A549 treated with CpdA at 1 μM for 4 hours (cell line): ENCODE measurements at places on chromosomes 16 and 17. TPM values are rescaled to one million over a fixed set of nuclear protein-coding genes. Genes with fewer than 3 reads are reported as not detected.

The STXBP4 gene
- 3.4 to 11.5 TPM (median 4.8 TPM) in 5 replicates for total RNA-seq

The MT1E gene
- total RNA-seq, result 0.80 TPM in 1 of 5 replicates, not detected in the others

The KRT16 gene
- 0.43 to 0.96 TPM (median 0.73 TPM) in 5 replicates for total RNA-seq

The PARD6A gene
- 1.4 to 2.3 TPM (median 1.7 TPM) in 5 replicates for total RNA-seq

The YBX2 gene
- total RNA-seq, result 0.45 to 0.97 TPM (median 0.60 TPM) in 4 of 5 replicates, not detected in the other

The TMEM114 gene
- total RNA-seq, result not detected in 5 replicates

The PRSS36 gene
- 0.35 to 1.1 TPM (median 0.70 TPM) in 5 replicates for total RNA-seq

The RUNDC3A gene
- 0.53 to 0.94 TPM (median 0.83 TPM) in 5 replicates for total RNA-seq

The DNASE1L2 gene
- total RNA-seq, result 1.0 to 1.7 TPM (median 1.3 TPM) in 5 replicates

The GRAPL gene
- not detected in 5 replicates for total RNA-seq

The CSH2 gene
- total RNA-seq, result not detected in 5 replicates

The DVL2 gene
- total RNA-seq, result 28.0 to 42.0 TPM (median 34.1 TPM) in 5 replicates

The PTX4 gene
- total RNA-seq, result not detected in 5 replicates

The PLEKHM1 gene
- total RNA-seq, result 23.2 to 28.0 TPM (median 24.6 TPM) in 5 replicates
